Nephron progenitor cell (in vitro differentiated cells): ENCODE measurements at places on chromosomes 3 and 15.
A peak's percentile ranks its signal among the peaks of the same experiment; 100 is the strongest.

DNA sequence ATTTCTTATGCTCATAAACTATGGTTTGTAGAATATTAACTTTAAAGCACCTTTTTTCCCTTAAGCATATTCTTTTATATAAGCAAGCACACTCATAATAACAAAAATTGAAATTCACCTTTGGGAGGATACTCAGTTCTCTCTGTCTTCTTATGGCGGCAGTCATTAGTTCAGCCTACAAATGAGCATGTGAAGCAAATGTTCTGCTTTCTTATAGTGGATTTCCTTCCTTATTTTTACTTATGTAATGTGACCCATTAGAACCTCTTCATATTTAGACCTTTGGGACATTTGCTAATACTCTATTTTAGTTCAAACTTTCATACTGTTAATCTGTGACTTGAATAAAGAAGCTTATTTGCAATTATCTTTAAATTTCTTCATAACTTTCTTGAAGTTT is at the start of gene P2RY13:
Gene P2RY13 (minus strand): TSS at position 187 of the 400 bp plus-strand sequence. CDS start 21 bp downstream, at position 166.
- no peak for DNase-seq

DNA sequence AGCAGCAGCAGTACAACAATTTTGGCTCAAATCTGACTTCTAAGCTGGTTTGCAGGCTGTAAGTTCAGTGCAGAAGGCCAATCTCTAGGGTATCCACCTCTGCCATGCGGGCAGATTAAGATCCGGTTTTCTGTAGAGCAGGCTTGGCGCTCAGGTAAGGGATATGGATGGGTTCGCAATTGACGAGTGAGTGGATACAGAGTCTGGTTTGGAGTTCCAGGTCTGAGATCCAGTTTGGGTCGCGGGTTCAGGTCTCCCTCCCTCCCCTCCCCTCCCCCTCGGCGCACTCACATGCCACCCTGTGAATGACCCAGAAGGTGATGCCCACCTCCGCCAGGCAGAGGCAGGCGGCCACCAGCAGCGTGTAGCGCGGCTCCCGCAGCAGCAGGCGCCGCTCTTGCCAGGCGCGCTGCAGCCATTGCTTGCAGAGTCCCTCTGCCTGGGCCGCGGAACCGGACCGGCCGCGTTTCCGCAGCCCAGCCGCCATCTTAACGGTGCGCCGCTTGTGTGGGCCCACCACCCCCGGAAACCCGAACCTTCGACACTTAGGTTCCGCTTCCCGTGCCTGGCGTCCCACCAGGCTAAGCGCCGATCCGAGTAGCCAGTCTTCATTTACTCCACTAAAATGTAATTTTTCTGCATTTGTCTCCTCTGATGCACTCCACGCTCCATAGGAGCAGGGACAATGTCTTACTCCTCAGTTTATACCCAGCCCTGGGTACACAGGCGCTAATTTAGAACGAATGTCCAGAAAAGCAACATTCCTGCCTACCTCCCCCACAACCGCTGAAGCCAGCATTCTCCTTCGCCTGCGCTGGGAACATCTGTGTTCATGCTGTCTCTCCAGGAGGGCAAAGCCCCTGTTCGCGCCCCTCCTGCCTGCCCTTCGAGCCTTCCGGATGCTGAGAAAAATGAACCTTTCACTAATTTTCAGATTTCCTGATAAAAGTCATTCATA is at the start of gene ALG3:
Gene ALG3 (minus strand): TSS at position 509 of the 958 bp plus-strand sequence. CDS start 22 bp downstream, at position 487.
- peak; percentile 91 for DNase-seq

DNA sequence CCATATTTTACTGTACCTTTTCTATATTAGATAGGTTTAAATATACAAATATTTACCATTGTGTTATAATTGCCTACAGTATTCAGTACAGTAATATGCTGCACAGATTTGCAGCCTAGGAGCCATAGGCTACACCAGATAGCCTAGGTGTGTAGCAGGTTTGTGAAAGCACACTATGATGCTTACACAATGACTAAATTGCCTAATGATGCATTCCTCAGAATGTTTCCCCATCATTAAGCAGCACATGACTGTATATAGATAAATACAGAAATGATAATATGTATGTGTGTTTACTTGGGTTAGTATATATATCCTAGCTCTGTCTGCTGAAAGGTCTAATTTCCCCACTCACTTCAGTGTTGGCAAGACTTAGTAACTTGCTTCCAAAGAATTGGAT is 65.8 kb downstream of the MYL3 start:
- DNase-seq: no peak

- DNase-seq: no peak
Measured at GRCh38 chr3:41701191-41701698, 260.7 kb downstream of the ULK4 start.

DNA sequence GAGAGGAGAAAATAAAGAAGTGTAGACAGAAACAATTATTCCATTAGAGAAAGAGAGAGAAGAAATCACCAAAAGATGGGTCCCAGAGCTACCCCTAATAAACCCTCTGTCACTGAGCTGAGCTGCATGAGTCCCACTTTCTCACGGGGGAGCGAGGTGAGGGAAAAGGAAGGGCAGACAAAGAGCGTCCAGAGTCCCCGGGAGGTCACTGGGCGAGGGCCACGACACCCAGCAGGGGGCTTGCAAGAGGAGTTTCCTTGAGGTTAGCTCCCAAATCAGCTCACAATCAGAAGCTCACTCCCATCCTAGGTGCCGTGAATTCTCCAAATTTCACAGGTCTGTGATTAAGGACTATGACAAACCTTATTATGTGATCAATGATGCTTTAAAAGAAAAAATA is 62.3 kb downstream of the XXYLT1 start:
- no peak for DNase-seq

- no peak for DNase-seq
Measured at GRCh38 chr15:43094416-43095030, 11.3 kb downstream of the UBR1 start.

GRCh38 chr3:192855434-192855833 is 62.2 kb downstream of the MB21D2 start:
- no peak for DNase-seq

- DNase-seq: no peak
Measured at GRCh38 chr3:189449084-189449483, 182.1 kb upstream of the TP63 start.

DNA sequence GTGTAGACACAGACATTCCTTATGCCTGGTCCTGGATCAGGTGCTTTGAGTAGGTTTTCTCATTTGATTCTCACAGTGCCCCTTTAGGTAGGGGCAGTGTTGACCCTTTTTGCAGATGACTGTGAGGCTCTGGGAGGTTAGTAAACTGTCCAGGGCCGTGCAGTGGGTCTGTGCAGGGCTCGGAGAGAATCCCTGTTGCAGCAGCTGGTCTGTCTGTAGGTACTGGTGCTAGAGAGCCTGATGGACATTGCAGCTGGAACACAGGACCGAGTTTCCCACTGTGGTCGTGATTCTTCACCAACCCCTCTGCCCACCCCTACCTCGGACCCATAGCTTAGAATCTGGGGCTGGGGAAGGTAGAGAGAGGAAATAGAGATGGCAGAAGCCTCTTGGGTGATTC is 51.8 kb downstream of the CHCHD6 start:
- DNase-seq: no peak

DNA sequence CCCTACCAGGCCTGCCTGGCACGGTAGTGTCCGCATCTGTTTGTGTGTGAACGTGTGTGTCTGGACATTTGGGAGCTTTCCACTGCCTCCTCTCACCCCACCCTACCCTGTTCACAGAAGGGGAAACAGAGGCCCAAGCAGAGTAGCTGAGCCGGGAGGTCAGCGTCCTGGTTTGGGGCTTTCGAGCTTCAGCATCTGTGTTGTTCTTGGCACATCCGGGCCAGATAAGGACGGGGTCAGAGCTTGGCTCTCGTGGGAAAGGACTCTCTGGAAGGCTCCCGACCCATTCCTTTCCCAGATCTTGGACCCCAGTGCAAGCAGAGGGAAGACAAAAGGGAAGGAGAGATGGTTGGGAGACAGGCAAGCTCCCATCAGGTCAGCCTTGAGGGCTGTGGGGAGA is 6.3 kb upstream of the PTH1R start:
- no peak for DNase-seq

DNA sequence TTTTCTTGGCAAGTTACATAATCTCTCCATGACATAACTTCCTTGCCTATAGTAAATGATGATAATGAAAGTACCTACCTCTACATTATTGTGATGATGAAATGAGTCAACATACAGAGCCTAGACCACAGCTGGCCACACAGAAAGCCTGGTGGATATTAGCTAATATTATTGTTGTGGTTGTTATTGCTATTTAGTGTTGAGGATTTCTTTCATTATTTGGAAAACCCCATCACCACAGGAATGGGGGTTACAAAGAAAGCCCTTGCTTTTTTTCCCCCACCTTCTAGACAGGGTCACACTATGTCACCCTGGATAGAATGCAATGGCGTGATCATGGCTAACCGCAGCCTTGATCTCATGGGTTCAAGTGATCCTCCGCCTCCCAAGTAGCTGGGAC is 125.0 kb downstream of the PDZRN3 start:
- no peak for DNase-seq

DNA sequence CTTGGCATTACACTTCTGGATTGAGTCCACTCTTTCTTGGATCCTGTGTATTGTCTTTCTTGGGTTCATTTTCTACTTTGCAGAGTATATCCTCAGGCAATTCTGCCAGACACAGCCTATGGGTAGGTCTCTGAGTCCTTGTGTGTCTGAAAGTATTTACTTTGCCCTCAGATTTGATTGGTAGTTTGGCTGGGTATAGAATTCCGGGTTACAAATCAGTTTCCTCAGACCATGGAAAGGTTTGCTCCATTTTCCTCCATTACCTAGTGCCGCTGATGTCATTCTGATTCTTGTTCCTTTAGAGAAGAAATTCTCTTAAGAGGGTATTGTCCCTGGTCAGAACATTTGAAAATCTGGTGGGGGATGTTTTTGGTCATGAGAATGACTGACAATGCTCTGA is 133.2 kb downstream of the NUP210 start:
- no peak for DNase-seq

DNA sequence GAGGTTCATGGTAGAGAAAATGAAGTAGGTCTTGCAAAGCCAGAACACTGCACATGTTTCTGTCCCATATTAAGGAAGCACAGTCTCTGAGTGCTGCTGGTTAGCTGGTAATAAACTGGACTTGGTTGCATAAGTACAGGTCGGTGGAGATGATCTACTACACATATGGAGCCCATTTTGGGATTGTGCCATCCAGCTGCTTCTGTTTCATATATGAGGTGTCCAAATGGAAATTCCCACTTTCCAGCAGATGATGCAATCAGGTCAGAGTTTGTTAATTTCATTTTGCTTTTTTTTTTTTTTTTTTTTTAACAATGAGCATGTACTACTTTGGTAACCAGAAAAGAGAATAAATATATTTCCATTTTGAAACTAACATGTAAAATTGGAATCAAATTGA is 122.6 kb downstream of the SATB1 start:
- no peak for DNase-seq

DNA sequence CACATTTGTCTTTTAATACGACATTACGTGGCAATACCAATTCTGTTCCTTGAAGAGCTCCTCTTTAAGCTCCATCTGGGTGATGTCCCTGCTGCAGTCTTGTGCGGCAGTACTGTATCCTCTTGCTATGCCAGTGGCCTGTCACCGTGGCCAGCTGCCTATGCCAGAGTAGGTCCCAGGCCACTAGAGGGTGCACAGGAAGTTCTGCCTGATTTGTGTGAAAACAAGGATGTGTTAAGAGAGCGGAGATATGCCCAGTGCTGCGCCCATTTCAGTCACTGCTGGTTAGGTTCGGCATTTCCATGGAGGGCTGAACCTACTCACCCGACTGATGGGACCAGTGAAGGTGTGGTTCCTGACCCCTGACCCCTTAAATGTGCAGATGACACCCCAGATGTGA is 25.2 kb downstream of the NIPA1 start:
- peak; percentile 18 for DNase-seq

DNA sequence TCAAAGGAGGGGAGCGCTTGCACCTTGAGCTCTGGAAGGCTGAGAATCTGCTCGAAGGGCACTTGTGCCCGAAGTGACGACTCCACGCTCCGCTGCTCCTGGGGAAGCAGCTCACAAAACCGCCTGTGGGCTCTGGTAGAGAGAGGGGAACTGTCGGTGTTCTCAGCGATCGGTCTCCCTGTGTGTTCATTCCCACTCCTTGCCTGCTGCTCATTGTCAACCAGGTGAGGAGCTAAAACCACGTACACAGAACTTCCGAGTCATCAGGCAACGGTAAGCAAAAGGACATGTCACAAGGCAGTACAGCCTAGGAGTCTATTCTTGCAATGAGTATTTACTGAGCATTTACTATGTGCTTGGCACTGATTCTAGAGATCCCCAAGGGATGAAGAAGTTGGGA is 1.5 kb downstream of the CIB1 start:
- no peak for DNase-seq

- DNase-seq: no peak
Measured at GRCh38 chr3:171685116-171685895, 125.0 kb downstream of the PLD1 start.

GRCh38 chr3:133662278-133662651 is 524 bp upstream of the TOPBP1 start:
- DNase-seq: no peak

DNA sequence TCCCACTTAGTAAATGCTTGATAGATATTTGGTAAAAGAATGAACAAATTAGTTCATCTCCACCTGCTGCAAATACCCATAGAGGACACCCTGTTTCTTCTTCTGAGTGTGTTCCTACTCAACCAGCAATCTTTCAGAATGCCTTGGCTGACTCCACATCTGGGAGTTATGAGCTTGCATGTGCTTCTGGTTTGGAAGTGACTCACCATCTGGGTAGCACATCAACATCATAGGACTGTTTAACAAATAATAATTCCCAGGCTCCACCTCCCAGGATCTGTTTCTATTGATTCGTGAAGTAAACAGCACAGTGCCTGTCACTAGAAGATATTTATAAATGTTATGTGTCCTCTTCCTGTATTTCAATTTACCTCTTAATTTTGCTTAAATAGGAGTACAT is 580.1 kb downstream of the ROBO2 start:
- DNase-seq: no peak

DNA sequence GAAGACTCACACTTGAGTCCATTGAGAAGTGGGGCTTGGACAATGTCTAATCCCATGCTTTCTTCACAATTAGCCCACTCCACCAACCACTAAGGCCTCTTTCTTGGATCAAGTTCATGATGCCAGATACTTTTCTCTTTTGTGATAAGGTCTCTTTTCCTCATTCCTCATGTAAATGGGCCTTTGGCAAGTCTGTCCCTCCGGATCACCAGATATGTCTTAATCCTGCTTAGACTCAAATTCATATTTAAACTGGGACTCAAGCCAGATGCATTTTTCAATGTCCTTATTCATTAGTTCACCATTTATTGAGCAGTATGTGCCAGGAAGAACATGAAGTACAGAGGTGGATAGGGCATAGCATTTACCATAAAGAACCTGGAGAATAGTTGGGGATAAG is 671.1 kb downstream of the TBL1XR1 start:
- DNase-seq: no peak

DNA sequence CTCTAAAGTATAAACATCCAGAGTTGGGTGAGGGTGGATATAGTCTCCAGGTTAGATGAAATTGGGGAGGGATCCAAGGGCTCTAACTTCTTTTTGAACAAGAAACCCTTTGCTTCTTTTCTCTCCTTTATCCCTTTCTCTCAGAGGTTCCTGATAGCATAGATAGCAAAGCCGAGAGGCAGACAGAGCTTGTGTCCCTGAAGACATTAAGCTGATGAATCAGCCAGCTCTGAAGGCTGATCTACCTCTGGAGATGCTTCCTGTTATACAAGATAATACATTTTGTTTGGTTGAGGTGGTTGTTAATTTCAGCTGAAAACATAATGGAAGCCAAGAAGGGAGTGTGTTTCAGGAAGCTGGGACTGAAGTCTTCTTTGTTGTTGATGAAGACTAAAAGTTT is 193.2 kb downstream of the PDCD6IP start:
- no peak for DNase-seq
